EL (cell line): ENCODE measurements at places on chromosomes 6 and 20.
A peak's percentile ranks its signal among the peaks of the same experiment; 100 is the strongest.

GRCh38 chr6:30470968-30471367, 18.3 kb upstream of the HLA-E start:
- no peak for DNase-seq

- peak; percentile 78 for DNase-seq
These were observed 21.9 kb downstream of the ECT2L start for GRCh38 chr6:138817799-138818198.

- DNase-seq = no peak
These were observed 204.0 kb upstream of the MOCS1 start for GRCh38 chr6:40138273-40138720.

DNA sequence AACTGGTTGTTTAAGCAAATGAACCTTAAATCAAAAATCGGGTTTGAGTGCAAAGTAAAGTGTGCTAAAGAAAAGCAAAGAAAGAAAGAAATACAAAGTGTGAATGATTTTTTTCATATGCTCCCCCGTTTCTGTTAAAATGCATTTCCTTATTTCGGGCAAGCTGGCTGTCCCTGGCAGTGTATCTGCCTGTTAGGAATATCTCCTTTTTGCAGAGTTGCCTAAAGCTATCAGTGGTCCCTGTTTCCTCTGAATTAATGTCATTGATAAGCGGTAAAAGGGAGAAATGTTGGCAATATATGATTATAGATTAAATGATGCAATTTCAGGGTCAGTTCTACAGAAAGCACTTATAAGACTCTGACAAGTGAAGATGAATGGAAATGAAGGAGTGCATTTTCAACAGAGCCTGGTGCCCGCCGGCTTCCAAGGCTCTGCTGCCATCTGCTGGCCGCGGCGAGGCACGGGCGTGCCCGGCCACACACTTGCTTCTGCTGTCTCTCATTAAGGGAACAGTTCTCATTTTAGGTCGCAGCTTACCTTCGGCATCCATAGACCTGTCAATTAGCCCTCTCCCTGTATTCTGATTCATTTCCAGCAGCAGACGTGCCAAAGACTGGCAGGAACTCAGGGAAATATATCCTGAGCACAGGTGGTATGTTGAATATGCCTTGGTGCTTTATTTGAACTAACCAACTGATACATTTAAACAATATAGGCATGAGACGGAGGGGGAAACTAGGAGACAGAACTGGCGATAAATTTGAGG, 381.9 kb downstream of the C6orf118 start:
- peak; percentile 27 for DNase-seq

- DNase-seq = no peak
These were observed 469.4 kb downstream of the PREX1 start for GRCh38 chr20:48358176-48359054.

DNA sequence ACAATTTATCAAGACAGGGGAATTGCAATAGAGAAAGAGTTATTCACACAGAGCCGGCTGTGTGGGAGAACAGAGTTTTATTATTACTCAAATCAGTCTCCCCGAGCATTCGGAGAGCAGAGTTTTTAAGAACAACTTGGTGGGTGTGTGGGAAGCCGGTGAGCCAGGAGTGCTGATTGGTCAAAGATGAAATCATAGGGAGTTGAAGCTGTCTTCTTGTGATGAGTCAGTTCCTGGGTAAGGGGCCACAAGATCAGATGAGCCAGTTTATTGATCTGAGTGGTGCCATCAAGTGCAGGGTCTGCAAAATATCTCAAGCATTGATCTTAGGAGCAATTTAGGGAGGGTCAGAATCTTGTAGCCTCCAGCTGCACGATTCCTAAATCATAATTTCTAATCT, 50.0 kb upstream of the ECI2 start:
- DNase-seq = no peak

GRCh38 chr6:3786141-3786540, 34.6 kb upstream of the PXDC1 start:
- DNase-seq = no peak

DNA sequence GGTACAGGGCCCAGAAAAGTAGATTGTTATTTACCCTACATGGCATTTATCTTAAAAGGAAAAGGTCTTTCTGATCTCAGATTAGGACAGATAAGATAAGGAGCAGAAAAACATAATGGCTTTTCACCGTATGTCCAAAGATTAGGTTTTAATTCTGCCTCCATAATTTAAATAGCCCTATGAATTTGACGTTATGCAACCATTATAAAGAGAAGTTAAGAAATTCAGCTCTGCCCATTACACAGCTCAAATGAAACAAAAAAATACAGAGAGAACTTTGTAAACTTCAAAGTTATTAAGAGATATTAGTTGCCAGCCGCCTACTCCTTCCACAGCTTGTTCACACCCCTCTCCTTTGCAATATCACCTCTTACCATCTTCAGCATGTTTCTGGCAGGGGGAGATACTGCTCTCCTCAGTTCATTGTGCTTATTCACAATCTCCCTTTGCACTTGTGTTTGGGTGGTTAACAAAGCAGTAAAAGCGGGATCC, 8.1 kb downstream of the CRISP3 start:
- no peak for DNase-seq

- peak; percentile 10 for DNase-seq
These were observed 89.9 kb downstream of the UST start for GRCh38 chr6:148836751-148837150.

DNA sequence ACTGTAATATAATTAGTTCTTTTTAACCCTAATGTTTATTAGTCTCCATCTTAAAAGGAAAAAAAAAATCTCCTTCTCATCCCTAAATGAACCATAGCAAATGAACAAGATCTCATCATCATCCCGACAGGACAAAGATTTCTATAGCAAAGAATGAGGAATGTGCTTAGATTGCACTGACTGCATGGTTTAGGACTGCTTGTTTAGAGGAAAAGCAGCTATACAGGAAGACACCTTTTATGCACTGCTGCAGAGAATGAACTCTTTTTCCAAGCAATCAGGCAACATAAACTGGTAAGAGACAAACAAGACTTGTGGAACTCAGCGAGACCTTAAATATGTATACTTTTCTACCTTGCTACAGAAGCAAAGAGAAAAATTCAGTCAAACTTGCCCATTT, 26.8 kb downstream of the CSNK2A1 start:
- no peak for DNase-seq

DNA sequence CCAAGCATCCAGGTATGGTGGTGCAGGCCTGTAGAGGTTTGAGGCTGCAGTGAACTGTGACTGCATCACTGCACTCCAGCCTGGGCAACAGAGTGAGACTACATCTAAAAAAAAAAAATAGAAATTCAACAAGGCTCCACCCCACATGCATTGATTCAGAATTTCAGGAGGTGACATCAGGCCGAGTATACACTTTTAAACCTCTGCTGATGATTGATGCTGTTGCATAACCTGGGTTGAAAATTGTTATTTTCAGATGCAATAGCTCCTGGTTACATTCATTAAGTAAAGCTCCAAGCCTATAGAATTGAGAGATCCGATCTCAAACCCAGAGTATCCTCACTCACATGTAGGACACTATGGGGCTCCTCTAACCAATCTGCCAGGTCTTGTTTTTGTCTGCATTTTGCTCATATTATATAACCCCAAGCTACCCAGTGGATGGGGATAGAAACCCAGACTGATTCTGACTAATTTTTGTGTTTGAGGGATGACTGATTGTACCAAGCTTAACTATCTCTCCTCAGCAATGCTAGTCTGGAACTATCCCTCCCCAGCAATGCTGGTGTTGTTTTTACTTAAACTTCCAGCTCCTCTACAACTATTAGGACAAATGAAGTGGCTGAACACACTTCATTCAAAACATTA, 123.5 kb upstream of the PREP start:
- DNase-seq = no peak

- no peak for DNase-seq
These were observed 10.4 kb downstream of the TGM6 start for GRCh38 chr20:2390951-2391675.

GRCh38 chr6:3335169-3335568, 76.4 kb downstream of the PSMG4 start:
- DNase-seq = no peak

- peak; percentile 57 for DNase-seq
These were observed 19.6 kb downstream of the RRBP1 start for GRCh38 chr20:17662333-17663039.

DNA sequence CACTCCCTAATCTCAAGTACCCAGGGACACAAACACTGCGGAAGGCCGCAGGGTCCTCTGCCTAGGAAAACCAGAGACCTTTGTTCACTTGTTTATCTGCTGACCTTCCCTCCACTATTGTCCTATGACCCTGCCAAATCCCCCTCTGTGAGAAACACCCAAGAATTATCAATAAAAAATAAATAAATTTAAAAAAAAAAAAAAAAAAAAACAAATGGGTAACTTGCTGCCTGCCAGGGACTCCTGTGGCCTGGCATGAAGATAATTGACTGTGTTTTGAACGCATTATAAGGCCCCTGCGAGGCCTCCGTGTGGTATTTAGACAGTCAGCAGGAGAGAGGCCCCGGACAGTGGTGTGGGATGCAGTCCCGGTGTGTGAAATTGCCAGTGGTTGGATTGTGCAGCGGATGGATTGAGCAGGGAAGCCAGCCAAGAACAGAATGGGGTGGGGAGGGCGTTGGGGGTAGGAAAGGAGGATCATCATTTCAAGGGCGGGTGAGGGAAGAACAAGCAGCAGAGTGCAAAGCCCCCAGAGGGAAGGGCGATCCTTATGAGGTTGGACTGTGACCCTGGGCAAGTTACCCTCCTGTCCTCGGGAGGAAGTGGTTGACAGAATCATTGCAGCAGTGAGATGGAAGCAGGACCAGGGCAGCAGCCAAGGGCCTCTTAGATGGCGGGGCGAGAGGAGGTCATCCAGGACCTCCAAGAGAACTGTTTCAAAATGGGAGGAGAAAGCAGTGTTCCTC, 43.3 kb downstream of the PPARD start:
- DNase-seq = peak; percentile 41

GRCh38 chr6:79196912-79197311, 37.6 kb downstream of the HMGN3 start:
- no peak for DNase-seq

- DNase-seq = no peak
These were observed 306.9 kb upstream of the SGK1 start for GRCh38 chr6:134624781-134625180.

GRCh38 chr6:157151989-157152388, 171.3 kb downstream of the TMEM242 start:
- DNase-seq = peak; percentile 70

DNA sequence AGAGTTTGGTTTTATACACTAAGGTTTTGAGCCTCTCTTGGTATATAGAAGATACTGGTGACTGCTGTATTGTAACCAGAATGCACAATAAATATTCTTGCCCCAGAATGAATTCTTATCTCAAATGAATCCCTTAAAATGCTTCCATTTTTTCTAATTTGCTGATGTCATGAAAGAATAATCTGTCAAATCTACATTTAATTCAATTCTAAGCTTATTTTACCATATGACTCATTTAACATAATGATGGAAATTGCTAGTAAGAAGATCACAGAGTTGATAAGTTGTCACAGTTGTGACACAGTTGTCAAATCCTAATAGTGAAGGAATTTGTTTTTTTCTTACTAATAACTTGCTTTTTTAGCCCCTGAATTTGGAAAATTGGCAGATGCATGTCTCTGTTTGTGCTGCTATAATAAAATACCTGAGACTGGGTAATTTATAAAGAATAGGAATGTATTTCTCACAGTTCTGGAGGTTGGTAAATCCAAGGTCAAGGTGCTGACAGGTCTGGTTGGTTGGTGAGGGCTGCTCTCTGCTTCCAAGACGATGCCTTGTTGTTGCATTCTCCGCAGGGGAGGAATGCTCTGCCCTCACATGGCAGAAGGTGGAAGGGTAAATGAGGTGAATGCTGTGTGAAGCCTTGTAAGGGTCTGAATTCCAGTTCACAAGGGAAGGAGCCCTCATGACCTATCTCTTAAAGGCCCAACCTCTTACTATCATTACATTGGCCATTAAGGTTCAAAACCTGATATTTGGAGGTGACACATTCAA, 4.7 kb downstream of the ECT2L start:
- no peak for DNase-seq

DNA sequence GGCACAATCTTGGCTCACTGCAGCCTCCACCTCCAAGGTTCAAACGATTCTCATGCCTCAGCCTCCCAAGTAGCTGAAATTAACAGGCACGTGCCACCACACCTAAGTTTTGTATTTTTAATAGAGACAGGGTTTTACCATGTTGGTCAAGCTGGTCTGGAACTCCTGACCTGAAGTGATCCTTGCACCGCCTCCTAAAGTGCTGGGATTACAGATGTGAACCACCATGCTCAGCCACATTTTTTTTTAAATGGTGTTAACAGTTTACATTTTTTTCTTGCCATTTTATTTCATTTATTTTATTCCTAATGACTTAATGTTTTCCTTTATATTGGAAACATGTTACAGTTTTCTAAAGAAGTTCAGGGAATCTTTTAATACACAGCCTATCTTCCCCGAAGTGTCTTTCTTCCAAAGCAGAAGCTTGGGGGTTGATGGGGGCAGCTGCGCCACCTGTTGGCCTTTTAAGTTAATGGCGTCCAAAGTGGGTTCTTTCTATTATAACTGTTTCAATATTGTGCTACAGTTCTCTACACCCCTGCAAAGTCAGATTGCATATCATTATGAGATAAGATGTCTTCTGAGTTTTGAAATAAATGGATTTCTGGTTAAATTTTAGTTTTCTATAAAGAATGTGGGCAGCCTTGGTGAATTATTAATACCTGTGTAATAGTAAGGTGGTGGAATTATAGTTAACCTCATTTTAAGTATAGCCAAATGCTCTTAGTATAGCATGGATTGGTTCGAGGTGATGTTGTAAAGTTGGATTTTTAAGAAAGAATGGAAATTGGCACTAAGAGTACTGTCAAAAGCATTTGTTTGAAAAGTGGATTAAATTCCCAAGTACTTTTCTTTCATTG, 42.0 kb upstream of the PLCG1 start:
- DNase-seq = peak; percentile 68

GRCh38 chr6:136427378-136427717, 122.9 kb downstream of the MAP7 start:
- no peak for DNase-seq

DNA sequence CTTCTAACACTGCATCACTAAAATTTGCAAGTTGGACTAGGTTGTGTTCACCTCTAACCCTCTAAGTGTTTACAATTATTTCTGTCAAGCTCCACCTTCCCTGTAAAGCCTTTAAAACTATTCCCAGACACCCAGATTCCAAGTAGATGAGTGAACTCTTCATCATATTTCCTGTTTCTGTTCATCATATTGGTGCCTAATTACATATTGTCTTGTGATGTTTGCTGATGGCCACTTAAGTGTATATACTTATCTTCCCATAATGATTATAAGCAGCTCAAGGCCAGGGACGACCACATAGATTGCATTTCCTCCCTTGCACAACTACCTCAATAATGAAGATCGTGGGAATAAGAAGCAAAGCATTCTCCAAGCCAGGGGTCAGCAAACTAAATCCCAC, 16.8 kb downstream of the TNFRSF21 start:
- peak; percentile 44 for DNase-seq

- DNase-seq = peak; percentile 87
These were observed 20.9 kb downstream of the DEF6 start for GRCh38 chr6:35318196-35319171.

DNA sequence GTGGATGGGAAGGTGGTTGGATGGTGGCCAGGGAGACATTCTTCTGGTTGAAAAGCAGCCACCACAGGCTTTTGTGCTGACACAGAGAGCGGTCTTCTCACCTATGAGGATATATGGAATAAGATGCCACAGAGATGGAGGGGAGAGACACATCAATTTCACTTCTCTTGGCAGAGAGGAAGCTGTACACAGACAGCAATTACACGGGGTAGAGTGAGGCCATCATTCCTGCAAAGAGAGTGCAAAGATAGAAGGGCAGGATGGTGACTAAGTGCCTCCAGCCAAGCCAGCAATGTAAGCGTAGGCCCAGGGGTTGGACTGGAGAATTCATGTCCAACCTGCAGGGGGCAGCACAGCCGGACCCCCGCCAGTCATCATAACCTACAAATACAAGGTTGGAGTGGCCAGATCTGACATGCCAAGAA, 56.4 kb downstream of the NRN1 start:
- DNase-seq = peak; percentile 36
